ENCODE measurements at places on chromosomes 6 and 20.

GRCh38 chr20:37781626-37782025, 87.8 kb downstream of the CTNNBL1 start:
- no peak for DNase-seq

DNA sequence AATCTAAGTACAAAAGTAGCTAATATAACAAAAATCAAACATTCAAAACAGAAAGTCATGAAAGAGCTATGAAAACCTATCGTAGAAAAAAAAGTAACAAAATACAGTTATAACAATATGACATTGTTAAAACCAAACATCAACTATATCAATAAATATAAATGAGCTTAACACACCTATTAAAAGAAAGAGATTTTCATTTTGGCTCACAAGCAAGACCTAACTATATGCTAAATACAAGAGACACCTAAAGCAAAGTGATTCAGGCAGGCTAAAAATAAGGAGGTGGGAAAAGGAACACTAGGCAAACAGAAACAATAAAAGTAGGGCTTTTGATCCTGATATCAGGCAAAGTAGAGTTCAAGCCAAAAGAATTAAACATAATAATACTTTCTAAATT, 13.5 kb downstream of the ZNF322 start:
- no peak for DNase-seq

GRCh38 chr6:33875141-33875581, 71.4 kb upstream of the MLN start:
- DNase-seq, result no peak

GRCh38 chr6:12291839-12292604, 1.9 kb downstream of the EDN1 start:
- no peak for DNase-seq

DNA sequence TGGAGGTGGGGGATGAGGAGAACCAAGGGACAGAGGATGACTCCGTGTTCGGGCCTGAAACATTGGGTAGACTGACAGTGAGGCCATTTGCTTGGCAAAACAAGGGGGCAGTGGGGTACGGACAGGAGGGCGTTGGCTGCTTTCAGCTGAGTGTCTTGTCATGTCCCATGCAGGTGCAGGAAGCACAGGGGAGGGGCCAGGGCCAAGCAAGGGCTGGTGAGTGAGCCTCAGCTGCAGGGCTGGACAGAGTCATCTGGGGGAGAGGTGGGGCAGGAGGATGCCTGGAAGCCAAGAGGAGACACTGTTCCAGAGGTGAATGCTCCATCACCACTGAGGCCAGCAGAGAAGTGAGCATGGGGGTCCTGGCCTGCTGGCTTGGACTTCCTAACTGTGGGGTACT, 78.4 kb downstream of the ERMARD start:
- peak; percentile 42 for DNase-seq

- no peak for DNase-seq
Measured at GRCh38 chr6:24683297-24684296, 16.7 kb downstream of the ACOT13 start.

DNA sequence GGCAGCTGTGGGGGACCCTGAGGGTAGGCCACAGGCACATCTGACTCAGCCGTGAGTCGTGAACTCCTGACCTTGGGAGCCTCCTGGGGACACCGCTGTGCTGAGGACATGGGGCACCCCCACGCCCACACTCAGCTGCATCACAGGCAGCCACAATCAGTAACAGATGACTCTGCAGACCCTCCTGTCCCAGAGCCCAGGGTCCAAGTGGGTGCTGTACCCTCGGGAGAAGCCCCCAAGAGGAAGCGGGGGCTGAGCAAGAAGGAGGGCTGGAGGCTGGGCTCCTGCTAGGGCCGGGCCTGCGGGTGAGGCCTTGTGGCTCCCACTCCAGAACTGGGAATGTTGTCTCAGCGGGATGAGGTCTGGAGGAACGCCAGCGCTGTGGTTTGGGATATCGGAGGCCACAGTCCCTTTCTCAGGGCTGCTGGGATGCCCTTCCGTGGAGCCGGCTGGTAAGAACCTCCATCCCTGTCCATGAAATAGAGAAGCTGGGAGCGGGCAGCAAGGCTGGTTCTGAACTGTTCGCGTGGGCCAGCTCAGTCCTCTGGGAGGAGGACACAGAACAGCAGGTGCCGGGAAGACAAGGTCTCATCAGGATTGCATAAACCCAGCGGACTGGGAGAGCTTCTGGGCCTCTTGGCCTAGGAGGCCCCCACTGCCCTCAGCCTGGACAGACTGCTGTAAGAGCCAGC, 3.1 kb upstream of the LAMA5 start:
- DNase-seq, result peak; percentile 78

GRCh38 chr6:154938221-154938580, 56.9 kb upstream of the TIAM2 start:
- no peak for DNase-seq

DNA sequence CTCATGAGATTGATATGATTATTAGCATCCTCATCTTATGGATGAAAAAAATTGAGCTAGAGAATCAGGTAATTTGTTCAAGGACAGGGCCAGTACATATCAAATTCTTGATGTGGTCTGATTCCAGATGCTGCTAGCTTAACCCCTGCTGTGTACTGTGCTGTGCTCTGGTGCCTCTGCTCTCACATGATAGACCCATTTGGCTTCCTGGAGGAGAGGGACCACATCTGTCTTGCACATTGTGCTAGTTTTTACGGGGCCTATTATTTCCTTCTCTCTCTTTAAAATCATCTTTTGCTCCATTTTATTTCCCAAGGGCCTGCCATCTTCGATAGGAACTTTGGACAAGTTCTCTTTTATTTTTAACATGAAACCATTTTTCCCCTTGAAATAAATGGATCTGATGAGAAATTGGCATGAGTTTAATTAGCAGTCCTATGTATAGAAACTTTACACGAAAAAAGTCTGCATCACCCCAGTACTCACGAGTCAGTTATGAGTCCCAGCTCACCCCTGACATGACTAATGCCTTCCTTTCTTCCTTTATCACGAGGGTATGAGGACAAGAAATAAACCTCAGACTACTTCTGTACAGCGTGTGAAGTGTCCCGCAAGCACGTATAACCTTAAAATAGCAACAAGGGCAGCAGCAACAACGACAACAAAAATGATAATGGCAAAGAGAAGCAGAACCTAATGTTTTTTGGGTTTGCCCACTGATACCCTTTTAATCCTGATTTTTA, 26.5 kb downstream of the CD109 start:
- DNase-seq, result no peak

GRCh38 chr6:40727271-40727670, 140.1 kb upstream of the LRFN2 start:
- DNase-seq, result no peak

DNA sequence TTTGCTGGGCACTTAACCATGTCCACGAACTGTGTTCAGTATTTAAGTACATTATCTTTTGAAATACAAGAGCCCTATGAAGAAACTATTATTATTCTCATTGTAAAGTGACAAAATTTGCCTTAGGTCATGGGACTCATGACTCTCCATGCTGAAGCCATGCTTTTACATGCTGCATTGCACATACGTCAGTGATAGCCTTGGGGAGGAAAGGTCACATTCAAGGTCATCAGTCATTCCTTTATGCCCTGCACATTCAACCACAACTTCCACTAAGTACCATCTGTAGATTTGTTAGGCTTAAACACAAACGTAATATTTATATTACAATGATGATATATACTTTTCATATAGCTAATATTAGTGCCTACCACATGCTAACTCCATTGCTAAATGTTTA, 292.7 kb downstream of the TBC1D7 start:
- no peak for DNase-seq

GRCh38 chr6:44624226-44624625, 236.7 kb downstream of the CDC5L start:
- DNase-seq, result no peak

DNA sequence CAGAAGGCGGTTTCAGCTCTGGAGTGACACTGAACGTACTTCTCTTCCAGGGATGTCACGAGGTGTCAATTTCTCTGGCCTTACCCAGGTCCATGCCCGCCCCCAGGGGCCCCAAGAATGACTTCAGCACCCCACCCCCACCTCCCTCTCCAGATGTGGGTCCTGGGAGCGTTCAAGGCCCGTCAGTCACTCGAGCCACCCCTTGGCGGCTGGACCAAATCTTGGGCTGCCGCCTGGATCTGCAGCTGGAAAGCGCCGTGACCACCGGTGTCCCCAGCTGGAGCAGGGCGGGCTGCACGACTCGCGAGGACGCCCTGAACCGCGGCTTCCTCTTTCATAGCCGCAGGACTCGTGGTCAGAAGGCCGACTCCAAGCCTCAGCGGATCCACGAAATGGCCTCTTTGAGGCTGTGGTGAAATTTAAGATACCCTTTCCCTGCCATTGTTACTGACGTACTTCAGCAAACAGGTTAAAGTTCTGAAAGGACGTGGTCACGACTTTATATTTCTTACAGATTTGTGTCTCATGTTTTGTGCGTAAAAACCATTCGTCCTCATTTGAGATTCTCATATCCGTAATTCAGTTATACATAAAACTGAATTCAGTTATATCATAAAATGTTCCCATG, 29.3 kb downstream of the TRIM38 start:
- DNase-seq, result peak; percentile 76

DNA sequence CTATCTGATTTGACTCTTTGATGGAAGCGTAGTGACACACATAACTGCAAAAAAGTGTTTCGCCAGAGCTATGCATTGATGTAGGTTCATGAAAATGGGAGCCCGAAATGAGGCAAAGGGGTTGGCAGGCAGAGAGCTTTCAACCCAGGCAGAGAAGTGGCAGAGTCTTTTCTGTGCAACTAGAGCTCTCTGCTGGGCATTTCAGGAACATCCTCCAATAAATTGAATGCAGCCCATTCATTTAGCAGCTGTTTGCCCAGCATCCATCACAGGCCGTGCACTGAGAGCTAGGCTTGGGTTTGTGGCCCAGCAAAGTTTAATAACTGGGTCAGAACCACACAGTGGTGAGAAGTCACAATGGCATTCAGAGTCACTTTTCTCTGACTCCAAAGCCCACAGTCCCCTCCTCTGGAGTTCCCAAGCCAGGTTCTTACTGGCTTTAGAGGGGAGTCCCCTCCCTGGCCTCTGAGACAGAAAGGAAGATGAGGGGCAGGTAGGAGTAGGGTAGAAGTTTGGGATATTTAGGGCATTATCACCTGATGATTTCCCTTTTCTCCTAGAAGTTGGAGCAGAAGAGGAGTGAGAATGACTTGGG, 31.8 kb upstream of the ELMO2 start:
- DNase-seq, result no peak

GRCh38 chr6:129513471-129513870, 196.5 kb downstream of the ARHGAP18 start:
- DNase-seq, result no peak

GRCh38 chr6:49464691-49465090, 1.5 kb downstream of the CENPQ start:
- DNase-seq, result no peak

DNA sequence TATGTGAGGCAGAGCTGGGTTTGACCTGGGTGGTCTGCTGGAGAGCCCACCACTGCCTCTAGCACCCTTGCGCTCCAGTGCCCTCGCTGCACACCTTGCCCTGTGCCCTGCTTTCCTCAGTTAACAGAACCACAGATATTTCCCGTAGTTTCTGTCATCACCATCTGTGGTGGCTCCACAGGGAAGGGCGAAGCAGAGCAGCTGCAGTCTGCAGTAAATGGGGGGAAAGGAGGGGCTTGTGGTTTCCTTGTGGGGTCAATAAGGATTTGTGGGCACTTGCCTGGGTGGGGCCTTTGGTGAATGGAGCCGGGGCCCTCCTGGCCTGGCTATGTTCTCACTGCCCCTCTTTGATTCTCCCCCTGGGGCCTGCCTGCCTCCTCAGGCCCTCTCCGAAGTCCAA, 21.2 kb upstream of the CCDC167 start:
- DNase-seq, result no peak

DNA sequence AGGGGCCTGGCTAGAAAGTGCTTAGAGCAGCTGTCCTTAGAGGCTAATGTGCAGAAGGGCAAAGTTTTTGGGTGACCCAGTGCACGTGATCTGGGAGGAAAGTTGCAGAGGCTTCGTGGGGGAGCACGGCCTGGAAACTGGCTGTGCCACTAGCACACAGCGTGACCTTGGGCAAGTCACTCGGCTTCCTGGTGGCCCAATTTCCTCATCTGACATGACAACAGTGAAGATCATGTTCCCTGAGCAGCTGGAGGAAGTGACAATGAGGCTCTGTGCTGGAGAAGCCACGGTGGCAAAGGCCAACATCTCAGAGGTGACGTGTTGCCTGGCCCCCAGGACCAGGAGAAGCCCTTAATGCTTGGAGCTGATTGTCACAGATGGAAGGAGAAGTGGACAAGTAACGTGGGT, 99.5 kb downstream of the FOXC1 start:
- no peak for DNase-seq

- no peak for DNase-seq
Measured at GRCh38 chr6:162369091-162369490, 358.5 kb downstream of the PRKN start.

DNA sequence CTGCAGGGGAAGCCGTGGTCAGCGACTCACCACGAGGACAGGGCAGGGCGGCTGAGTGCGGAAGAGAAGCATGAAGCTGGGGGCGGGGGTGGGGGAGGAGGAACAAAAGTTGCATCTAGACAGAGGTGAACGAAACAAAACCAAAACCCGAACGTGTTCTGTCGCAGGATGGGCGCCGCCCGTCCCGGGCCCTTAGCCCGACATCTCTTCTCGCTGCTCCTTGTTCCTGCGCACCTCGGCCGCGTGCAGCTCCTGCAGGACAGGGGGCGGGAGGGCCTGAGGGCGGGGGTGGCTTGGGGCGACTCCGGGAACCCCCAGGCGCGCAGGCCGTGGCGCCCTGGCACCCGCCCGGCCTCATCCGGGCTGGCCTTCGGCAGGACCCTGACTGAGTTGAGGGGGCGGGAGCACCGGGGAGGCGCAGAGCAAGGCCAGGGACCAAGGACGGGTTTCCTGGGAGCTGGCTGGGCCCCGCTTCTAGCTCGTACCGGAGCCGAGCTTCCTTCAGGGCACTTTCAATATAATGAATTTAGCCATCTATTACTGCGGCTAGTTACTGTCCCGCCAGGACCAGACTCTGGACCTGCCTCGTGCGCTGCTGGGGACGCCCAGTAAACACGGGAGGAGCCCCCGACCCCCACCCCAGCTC, 12.0 kb downstream of the STMN3 start:
- DNase-seq, result no peak

DNA sequence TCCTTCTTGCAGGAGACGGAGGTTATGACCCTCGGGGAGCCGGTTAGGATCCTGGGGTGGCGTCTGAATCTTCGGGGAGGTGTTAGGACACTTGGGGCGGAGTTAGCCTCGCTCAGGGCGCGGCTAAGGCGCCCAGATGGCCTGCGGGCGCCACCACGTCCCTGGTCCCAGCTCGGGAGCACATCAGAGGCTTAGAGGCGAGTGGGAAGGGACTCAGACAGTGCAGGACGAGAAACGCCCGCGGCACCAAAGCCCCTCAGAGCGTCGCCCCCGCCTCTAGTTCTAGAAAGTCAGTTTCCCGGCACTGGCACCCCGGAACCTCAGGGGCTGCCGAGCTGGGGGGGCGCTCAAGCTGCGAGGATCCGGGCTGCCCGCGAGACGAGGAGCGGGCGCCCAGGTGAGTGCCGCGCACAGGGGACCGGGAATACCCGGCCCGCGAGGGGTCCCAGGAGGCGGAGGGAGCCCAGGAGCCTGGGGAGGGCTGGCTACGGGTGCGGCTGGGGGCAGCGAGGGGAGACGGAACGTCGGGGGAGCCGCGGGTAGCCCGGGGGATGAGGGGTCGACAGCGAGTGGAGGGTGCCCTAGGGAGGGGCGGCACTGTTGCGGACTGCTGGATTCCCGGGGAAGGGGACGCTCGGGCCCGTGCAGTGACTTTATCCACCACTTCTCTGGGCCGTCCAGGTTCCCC, at the start of gene HCK:
Gene HCK, plus strand, starts transcription at position 153 of the 688 bp plus-strand sequence.
- DNase-seq, result no peak

All from activated CD8-positive, alpha-beta memory T cell treated with anti-CD3 and anti-CD28 coated beads, Interleukin-2, amount 50 U/mL, for 48 hours (primary cell).